Stimulated activated memory B cell treated with anti-CD40 and anti-IgM and Interleukin-4, amounts not matched to agents 10 μg/mL and 1 μg/mL and 100 μg/mL, for 72 hours (primary cell): ENCODE measurements at places on chromosomes 11 and 22.
A peak's percentile ranks its signal among the peaks of the same experiment; 100 is the strongest.

DNA sequence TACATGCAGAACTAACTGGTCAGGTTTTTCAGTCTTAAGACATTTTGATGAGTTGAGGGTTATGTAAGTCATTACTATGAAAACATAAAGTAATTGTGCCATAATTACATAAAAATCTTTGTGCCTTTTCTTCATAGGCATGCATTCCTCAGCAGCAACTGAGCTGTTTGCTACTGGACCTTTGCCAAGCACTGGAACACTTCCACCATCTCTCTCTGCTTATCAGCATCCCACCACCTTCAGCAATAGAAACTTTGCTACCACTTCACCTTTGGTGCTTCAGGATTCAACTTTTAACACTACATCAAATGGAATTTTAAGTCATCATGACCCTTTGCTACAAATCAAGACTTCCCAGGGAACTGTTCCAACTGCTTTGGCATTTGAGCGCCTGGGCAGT lies 39.0 kb downstream of the QSER1 start:
- H3K27me3 ChIP-seq, result no peaks in the 10 kb centered on the region
- no peak overlapping the region for H3K27ac ChIP-seq
- peaks cover 6% of the 10 kb centered on the region for H3K4me1 ChIP-seq
- ATAC-seq, result no peak

- H3K4me3 ChIP-seq, result no peak overlapping the region
- no peak for ATAC-seq
- H3K4me1 ChIP-seq, result no peaks in the 10 kb centered on the region
- peaks cover 72% of the 10 kb centered on the region for H3K36me3 ChIP-seq
These were observed 22.1 kb downstream of the THOC5 start for GRCh38 chr22:29531419-29531818.

DNA sequence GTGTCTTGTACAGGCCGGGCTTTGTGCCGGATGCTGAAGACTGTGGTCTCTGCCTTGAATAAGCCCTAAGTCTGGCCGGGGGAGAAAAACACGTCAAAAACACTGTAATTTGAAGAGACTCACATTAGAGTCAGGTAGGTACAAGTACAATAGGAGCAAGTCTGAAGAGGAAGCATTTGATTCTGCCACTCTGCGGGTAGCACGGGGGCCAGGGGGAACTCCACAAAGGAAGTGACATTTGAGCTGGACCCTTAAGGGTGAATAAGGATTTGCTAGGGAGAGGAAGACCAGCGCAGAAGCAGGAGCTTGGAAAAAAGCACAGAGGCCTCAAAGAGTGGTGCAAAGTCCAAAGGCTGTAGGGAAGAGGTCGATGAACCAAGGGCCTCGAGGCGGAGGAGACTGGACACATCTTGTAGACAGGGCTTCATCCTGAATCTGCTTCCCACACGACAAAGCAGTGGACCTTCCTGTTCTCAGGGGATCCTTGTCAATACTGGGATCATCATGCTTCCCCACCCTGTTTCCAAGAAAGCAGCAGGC lies 38.7 kb downstream of the BUD13 start:
- H3K4me3 ChIP-seq, result no peak overlapping the region
- peaks cover 24% of the 10 kb centered on the region for H3K4me1 ChIP-seq
- no peak for ATAC-seq
- no peaks in the 10 kb centered on the region for H3K36me3 ChIP-seq
- H3K27ac ChIP-seq, result peak overlapping the region; percentile 36
- H3K27me3 ChIP-seq, result no peaks in the 10 kb centered on the region

- no peak overlapping the region for H3K27ac ChIP-seq
- peaks cover 17% of the 10 kb centered on the region for H3K4me1 ChIP-seq
- no peak for ATAC-seq
- no peak overlapping the region for H3K4me3 ChIP-seq
- no peaks in the 10 kb centered on the region for H3K36me3 ChIP-seq
These were observed 19.7 kb upstream of the IL17REL start for GRCh38 chr22:50032109-50032871.

DNA sequence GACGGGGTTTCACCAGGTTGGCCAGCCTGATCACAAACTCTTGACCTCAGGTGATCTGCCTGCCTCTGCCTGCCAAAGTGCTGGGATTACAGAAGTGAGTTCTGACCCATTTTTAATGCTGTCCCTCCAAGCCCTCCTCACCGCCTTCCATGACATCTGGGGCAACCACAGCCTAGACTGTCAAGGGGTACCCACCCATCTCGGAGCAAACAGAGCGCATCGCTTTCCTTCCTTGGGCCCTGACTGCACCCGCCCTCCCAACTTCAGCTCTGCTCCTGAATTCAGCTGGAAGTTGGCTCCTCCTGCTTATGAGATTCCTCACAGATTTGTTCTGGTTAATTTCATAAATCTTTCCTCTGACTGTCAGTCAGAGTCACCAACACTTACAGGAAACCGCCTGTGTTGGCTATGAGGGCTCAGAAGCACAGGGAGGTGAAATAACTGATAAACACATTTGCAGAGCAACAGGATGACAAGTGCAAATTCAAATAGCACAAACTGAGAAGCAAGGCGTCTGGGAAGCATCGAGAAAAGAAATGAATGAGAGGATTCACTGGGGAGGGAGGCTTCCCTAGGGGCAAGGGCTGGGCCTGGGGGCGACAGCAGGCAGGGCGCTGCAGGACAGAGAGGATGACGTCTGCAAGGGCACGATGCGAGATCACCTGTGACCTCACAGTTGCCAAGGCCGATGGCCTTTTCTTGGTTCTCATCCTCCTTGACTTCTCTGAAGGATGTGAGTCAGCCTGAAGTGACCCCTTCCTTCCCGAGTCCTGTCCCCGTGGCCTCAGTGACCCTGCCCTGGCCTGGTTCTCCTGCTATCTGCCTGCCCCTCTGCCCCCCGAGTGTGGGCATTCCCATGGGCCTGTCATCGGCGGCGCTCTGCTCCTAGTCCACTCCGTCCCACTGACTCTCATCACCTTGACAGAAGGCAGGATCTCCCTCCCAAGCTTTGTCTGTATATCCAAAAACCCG lies 6.1 kb downstream of the IFT27 start:
- no peaks in the 10 kb centered on the region for H3K27me3 ChIP-seq
- peaks cover 38% of the 10 kb centered on the region for H3K36me3 ChIP-seq
- peaks cover 19% of the 10 kb centered on the region for H3K4me1 ChIP-seq
- H3K4me3 ChIP-seq, result no peak overlapping the region
- H3K27ac ChIP-seq, result no peak overlapping the region

GRCh38 chr11:32713496-32713895 lies 81.0 kb downstream of the CCDC73 start:
- H3K27ac ChIP-seq, result no peak overlapping the region
- no peaks in the 10 kb centered on the region for H3K4me1 ChIP-seq
- no peak overlapping the region for H3K4me3 ChIP-seq

DNA sequence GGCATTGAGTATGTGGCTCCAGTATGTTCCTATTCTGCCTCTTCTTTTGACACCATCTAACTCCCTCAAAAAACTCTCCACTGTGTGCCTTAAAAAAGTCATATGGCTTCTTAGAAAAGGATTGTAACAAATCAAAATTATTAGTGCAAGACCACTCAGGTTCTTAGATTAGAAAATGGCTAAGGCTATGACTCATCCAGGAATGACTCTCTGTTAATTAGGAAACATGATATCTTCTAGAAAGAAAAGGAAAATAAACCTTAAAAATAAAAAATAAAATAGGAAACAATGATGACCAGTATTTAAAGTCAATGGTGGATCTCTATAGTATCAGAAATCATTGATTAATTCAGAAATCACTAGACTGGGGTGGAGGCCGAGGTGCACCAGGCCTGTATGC lies 21.7 kb downstream of the SLC25A17 start:
- H3K36me3 ChIP-seq, result peaks cover 24% of the 10 kb centered on the region
- no peak overlapping the region for H3K27ac ChIP-seq
- no peak overlapping the region for H3K4me3 ChIP-seq

DNA sequence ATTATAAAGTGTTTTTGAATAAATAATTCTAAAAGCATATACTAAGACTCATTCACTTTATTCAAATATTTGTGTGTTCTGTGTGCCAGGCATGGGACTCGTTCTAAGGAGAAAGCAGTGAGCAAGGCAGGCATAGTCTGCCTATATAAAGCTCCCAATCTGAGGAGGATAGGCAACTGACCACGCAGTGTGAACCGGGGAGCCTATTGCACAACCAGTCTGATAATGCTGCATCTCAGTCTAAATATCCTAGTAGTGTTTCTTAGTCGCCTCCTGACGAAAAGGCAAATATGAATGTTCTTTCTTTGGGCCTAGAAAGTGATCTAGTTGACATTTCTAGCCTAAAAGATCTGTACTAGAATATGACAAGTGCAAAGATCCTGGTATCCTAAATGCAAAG lies 98.3 kb downstream of the C11orf65 start:
- no peaks in the 10 kb centered on the region for H3K27me3 ChIP-seq
- no peak for ATAC-seq
- no peaks in the 10 kb centered on the region for H3K4me1 ChIP-seq
- H3K27ac ChIP-seq, result no peak overlapping the region

- H3K27me3 ChIP-seq, result no peaks in the 10 kb centered on the region
- peaks cover 83% of the 10 kb centered on the region for H3K4me1 ChIP-seq
- H3K27ac ChIP-seq, result peak overlapping the region; percentile 97
- no peaks in the 10 kb centered on the region for H3K36me3 ChIP-seq
These were observed 7.0 kb downstream of the FXYD2 start for GRCh38 chr11:117817368-117818040.

- H3K4me1 ChIP-seq, result peaks cover 16% of the 10 kb centered on the region
- H3K27me3 ChIP-seq, result peaks cover 18% of the 10 kb centered on the region
These were observed 30.6 kb downstream of the SC5D start for GRCh38 chr11:121323046-121323607.

- H3K36me3 ChIP-seq, result no peaks in the 10 kb centered on the region
- H3K4me3 ChIP-seq, result no peak overlapping the region
- H3K4me1 ChIP-seq, result peaks cover 5% of the 10 kb centered on the region
- H3K27ac ChIP-seq, result no peak overlapping the region
- no peak for ATAC-seq
- peaks cover 44% of the 10 kb centered on the region for H3K27me3 ChIP-seq
These were observed 147.3 kb downstream of the FEZ1 start for GRCh38 chr11:125348674-125349309.

- no peaks in the 10 kb centered on the region for H3K27me3 ChIP-seq
- no peak overlapping the region for H3K4me3 ChIP-seq
- H3K27ac ChIP-seq, result no peak overlapping the region
- peaks cover 49% of the 10 kb centered on the region for H3K4me1 ChIP-seq
These were observed 4.9 kb downstream of the KCNQ1 start for GRCh38 chr11:2449548-2450320.

GRCh38 chr22:33922349-33922681 lies 2.0 kb upstream of the LARGE1 start:
- ATAC-seq, result no peak
- H3K4me3 ChIP-seq, result peak overlapping the region; percentile 83
- peak overlapping the region; percentile 43 for H3K27ac ChIP-seq
- peaks cover 44% of the 10 kb centered on the region for H3K4me1 ChIP-seq
- peaks cover 38% of the 10 kb centered on the region for H3K27me3 ChIP-seq

GRCh38 chr22:22960307-22960706 lies 72.7 kb downstream of the IGLL5 start:
- ATAC-seq, result no peak
- peaks cover 15% of the 10 kb centered on the region for H3K36me3 ChIP-seq
- no peak overlapping the region for H3K27ac ChIP-seq

DNA sequence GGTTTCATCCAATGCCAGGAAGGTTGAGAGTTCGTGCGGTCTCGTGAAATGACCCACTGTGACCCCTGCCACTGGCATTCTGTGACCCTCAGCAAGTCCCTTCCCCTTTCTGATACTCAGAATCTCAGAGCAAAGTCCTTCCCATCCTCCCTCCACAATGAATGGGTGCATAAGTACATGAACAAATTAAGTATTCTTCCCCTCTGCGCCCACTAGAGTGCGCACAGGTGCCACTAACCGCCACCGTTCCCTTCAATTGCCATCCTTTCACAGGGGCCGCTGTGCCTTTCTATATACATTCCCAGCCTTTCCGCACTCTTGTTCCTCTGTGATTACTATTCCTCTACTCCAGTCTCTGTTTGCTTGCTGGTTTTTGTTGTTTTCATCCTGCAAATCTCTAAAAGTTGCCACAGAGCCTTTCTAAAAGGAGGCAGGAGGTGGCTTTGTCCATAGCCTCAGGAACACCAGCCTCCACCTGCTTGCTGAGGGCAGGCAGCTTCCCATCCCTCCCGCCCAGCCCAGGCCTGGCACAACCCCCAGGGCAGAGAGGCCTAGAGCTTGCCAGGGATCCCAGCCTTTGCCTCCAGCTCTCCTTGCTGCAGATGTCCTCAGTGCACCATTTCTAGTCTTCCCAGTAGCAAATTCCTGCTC lies 6.7 kb upstream of the AP1B1 start:
- H3K27me3 ChIP-seq, result no peaks in the 10 kb centered on the region
- H3K4me1 ChIP-seq, result peaks cover 23% of the 10 kb centered on the region
- H3K36me3 ChIP-seq, result no peaks in the 10 kb centered on the region
- ATAC-seq, result peak; percentile 87
- no peak overlapping the region for H3K4me3 ChIP-seq

DNA sequence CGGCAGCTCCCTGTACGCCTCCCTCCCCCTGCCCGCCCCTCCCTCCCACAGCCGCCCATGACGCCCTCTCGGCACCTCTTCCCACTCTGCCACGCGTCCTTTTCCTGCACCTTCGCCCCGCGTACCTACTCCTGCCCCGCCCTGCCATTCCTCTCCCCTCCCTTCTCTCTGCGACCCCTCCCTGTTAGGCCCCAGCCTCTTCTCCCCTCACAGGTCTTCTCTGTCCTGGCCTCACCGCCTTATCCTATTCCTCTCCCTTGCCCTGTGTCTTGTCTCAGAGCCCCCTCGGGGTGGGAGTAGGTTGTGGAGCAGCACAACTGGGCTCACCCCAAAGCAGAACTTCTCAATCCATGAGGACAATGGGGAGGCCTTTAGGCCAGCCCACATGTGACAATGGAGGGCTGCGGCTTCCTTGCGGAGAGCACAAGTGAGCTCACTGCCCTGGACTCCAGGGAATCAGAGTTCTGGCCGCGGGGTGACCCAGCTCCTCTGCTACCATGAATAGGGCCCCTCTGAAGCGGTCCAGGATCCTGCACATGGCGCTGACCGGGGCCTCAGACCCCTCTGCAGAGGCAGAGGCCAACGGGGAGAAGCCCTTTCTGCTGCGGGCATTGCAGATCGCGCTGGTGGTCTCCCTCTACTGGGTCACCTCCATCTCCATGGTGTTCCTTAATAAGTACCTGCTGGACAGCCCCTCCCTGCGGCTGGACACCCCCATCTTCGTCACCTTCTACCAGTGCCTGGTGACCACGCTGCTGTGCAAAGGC lies 539 bp downstream of the SLC35C1 start:
- peaks cover 20% of the 10 kb centered on the region for H3K36me3 ChIP-seq
- no peaks in the 10 kb centered on the region for H3K27me3 ChIP-seq
- peak overlapping the region; percentile 100 for H3K4me3 ChIP-seq
- peak overlapping the region; percentile 95 for H3K27ac ChIP-seq

DNA sequence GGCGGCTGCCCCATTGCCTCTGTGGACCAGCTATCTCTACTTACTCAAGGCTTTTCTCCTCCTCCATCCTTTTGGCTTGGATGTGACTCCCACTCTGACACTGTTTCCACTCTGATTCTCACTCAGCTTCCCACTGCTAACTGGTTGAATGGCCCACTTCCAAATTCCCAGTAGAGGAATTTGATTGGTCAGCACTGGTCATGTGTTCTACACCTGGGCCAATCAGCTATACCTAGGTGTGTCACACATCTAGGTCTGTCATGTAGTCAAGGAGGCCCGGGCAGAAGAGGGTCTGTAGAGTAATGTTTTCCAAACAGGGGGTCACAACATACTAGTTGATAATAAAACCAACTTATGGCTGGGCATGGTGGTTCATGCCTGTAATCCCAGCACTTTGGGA lies 53.3 kb downstream of the TPBGL start:
- no peak overlapping the region for H3K27ac ChIP-seq
- H3K4me3 ChIP-seq, result no peak overlapping the region
